ENCODE measurements at places on chromosomes 7 and 10.
A peak's percentile ranks its signal among the peaks of the same experiment; 100 is the strongest.

DNA sequence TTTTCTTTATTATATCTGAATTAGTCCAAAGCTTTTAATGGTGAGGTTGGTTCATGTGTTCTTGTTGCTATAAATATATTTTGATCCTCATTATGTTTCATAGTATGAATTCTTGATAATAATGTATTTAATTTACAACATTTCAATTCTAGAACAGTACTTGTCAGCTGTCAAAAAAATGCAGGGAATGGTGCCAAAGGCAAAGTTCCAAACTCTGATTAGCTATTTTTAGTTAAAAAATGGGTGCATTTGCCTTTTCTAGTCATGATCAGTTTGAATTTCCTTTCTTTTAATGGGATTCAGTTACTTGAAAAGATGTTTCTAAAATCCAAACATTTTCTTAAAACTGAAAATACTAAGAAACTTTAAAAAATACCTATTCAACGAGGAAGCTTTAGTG lies 49.6 kb downstream of the ANKIB1 start:
- DNase-seq: no peak

- no peak for DNase-seq
Observed at GRCh38 chr7:78350391-78350790, 551.8 kb downstream of the PHTF2 start.

- no peak for DNase-seq
Observed at GRCh38 chr7:125547505-125547904, 617.9 kb upstream of the POT1 start.

DNA sequence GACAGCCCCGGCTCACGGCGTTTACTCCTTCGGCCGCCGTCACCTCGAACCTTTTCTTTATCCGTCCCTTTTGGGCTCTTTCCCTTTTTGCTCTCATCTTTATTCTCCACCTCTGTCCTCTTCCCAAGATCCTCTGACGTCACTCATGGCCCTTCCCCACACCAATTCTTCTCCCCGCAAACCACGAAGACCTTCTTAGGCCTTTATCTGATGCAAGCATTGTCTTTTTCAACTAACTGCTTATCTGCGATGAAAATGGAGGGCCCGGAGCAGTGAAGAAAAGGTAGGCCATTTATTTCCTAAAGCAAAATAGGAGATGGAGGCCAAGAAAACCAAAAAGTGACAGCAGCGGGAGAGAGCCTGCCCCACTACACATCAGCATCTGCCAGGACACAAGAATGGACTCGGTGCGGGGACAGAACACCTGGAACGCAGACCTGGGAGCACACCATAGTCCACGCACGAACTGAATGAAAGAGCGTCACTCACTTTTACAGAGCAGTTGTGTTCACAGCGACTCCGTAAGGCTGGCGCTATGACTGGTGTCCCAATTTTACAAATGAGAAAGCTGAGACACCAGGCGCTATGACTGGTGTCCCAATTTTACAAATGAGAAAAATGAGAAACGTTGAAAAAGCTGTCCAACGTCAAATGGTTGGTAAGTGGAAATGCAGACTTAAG lies 45.3 kb downstream of the ZNF777 start:
- DNase-seq: no peak

DNA sequence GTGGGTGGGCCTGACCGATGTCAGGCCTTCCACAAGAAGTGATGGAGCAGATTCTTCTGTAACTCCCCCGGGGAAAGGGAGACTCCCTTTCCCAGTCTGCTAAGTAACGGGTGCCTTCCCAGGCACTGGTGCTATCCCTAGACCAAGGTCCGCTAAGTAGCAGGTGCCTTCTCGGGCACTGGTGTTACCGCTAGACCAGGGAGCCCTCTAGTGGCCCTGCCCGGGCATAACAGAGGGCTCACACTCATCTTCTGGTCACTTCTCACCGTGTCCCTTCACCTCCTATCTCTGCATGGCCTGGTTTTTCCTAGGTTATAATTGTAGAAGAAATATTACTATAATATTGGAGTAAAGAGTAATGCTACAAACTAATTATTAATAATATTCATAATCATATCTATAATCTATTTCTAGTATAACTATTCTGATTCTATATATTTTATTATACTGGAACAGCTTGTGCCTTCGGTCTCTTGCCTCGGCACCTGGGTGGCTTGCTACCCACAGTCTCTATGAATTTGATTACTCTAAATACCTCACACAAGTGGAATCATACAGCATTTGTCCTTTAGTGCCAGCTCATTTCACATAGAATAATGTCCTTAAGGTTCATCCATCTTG lies 1378.7 kb downstream of the XPNPEP1 start:
- peak; percentile 13 for DNase-seq

GRCh38 chr7:3067193-3067592 lies 23.5 kb upstream of the CARD11 start:
- DNase-seq: peak; percentile 58

GRCh38 chr7:50661345-50662040 lies 96.3 kb upstream of the DDC start:
- DNase-seq: peak; percentile 14

GRCh38 chr7:91344911-91345310 lies 80.7 kb downstream of the FZD1 start:
- no peak for DNase-seq

GRCh38 chr7:157088136-157088535 lies 50.6 kb upstream of the UBE3C start:
- no peak for DNase-seq

- no peak for DNase-seq
Observed at GRCh38 chr7:70303780-70304179, 705.5 kb downstream of the AUTS2 start.

GRCh38 chr7:137576481-137576880 lies 232.9 kb upstream of the PTN start:
- no peak for DNase-seq

DNA sequence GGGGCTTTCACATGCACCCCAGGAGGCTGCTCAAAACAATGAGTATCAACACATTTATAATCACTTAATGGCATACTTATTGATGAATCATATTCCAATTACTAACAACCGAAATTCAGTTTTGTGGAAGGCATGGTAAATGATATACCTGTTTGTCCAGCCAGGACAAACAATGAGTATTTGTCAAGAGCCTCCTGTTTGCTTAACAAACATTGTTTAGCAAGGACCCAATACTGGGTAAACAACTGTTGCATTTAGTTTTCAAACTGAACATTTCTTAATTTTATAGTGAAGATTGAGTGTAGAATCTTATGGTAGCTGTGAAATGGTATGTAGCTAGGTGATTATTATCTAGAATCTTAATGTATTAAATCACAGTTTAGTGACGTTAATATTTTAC lies 473.7 kb downstream of the ATRNL1 start:
- no peak for DNase-seq

GRCh38 chr7:148380596-148381419 lies 209.8 kb upstream of the C7orf33 start:
- DNase-seq: no peak

- no peak for DNase-seq
Observed at GRCh38 chr10:66187053-66187733, 738.6 kb upstream of the LRRTM3 start.

- DNase-seq: no peak
Observed at GRCh38 chr10:29446327-29446726, 157.5 kb downstream of the LYZL1 start.

All from CD4-positive, alpha-beta T cell treated with Interleukin-4 for 4 hours (primary cell).